ENCODE measurements at places on chromosomes 12 and 14.

- peak; percentile 66 for DNase-seq
Observed at GRCh38 chr14:22265319-22266141, 323.5 kb downstream of the DAD1 start.

DNA sequence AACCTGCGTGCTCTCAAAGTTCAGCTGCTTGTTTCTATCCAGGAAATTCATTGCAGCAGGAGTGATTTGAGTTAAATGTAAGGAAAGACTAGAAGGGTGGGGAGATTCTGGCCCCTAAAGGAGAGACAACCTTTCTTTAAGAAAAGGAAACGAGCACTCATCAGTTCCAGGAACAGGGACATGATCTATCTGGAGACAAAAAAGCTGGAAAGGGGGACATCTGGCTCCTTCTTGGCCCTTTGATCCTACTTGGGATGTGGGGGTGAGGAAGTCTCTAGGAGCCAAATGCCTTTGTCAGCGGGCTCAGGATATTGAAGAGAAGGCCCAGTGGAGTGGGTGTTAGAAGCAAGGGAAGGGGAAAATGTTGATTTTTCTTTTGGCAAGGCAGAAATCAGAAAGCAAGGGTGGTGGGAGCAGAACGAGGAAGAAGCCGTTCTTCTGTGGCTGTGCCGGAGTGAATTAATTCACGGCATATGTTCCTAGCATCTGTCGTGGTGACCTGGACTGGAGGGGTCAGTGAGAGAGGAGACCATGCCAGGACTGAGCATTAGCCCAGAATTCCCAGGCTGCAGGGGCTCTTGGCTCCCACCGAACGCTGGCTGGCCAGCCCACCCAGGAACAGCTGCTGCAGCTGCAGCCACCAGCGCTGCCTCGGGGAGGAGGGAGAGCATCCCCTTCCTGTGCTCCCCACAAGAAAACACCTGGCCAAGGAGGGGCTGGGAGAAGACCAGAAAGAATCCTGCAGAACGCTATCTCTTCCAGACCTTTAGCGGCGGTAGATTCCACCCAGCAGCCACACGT, 62.8 kb upstream of the GPATCH2L start:
- no peak for DNase-seq

GRCh38 chr12:99026332-99027054, 381.4 kb downstream of the APAF1 start:
- no peak for DNase-seq

DNA sequence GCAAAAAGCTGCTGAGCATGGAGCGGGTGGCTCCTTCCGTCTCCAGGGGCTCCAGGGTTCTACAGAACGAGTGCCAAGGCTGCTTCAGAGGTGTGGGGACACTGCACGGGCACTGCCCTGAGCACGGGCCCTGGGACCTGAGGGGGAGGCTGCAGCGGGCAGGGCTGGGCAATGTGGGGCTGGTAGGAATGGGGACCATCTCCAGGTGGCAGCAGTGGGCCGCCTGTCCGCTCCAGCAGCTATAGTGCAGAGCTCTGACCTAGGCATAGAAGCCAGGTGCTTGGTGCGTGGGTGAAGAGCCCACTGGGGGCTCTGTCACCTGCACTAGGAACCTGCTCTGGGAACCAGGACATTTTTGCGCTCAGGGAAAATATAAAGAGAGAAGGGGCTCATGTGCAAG, 22.3 kb downstream of the HDAC7 start:
- DNase-seq, result no peak

GRCh38 chr12:32486158-32486557, 86.8 kb downstream of the FGD4 start:
- peak; percentile 50 for DNase-seq

DNA sequence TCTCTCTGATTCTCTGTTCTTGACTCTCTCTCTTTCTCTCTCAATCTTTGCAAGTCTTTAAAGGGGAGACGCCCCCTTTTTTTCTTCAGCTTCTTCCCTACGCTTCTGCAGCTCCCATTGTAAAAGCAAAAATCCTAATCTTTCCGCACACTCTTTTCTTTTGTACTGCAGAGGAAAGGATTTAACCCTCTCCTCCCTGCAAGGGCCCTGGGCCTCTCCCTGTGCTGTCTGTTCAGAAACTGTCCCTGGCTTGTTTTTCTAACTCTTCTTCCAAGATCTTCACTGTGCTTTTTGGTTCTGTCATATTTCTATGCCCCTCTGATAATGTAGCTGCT, 10.9 kb upstream of the SALL2 start:
- DNase-seq, result no peak

DNA sequence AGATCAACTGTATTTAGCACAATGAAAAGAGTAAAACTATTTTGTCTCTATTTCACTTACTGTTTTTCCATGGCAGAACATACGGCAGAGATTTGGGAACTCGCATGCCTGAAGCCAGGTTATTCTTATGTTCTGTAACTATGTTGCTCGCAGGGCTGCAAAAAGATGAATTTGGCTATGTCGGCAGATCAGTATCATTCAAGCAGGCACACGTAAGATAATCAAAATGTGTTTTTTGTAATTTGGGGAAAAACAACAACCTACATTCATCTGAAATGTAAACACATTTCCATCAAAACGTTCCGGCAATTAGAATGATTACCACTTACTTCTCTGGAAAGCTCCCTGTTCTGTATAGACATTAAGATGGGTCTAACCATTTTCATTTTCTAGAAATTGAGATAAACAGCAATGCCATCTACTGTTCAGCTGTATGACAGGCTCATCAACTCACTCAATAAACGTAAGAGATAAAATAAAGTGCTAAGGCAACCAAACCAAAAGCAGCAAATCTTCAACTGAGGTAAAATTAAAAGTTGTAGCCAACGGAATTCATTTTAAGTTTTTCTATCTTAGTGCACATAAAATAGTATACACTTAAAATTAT, 13.0 kb downstream of the GTSF1 start:
- peak; percentile 16 for DNase-seq

DNA sequence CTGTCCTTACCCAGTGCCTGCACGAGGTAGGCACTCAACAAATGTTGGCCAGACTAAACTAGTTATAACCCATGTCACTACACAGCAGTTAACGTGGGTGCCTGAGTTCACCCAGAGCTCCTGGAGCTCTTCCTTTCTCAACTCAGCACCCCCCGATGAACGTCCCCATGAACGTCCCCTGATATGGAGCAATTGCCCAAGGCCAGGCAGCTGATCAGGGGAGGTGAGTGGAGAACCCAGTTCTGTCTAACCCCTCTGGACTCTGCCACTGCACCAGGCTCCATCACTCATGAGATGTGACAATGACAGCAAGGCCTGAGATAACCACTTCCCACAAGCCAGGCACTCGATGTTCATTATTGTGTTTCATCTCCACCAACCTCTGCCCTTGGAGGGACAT, 199.0 kb downstream of the BCL11B start:
- no peak for DNase-seq

- DNase-seq, result no peak
Observed at GRCh38 chr14:26180221-26180620, 417.6 kb downstream of the NOVA1 start.

- DNase-seq, result no peak
Observed at GRCh38 chr14:79670811-79671210, 540.5 kb downstream of the DIO2 start.

GRCh38 chr12:99232324-99232723, 415.2 kb upstream of the GARIN6 start:
- no peak for DNase-seq

GRCh38 chr12:88360343-88360742, 218.2 kb downstream of the TMTC3 start:
- DNase-seq, result no peak

GRCh38 chr12:99390707-99391106, 256.8 kb upstream of the GARIN6 start:
- DNase-seq, result no peak

- DNase-seq, result no peak
Observed at GRCh38 chr12:41140117-41140516, 48.0 kb upstream of the PDZRN4 start.

GRCh38 chr12:21476949-21477348, 24.5 kb downstream of the RECQL start:
- DNase-seq, result peak; percentile 72

DNA sequence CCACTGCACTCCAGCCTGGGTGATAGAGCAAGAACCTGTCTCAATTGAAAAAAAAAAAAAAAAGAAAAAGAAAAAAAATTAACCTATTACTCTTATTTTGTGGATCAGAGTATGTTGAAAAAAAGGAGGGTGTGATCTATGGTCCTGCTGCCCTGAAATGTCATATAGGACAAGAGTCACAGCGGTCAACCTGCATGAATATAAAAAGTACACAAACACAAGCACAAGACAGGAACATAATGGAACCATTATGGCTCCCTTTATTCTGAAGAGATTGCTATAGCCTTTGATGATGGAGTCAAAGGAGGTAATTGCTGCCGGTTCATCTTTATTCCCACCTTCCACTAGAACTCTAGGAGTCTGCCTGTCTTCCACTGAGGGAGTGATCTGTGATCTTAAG, 96.9 kb downstream of the NTN4 start:
- no peak for DNase-seq

DNA sequence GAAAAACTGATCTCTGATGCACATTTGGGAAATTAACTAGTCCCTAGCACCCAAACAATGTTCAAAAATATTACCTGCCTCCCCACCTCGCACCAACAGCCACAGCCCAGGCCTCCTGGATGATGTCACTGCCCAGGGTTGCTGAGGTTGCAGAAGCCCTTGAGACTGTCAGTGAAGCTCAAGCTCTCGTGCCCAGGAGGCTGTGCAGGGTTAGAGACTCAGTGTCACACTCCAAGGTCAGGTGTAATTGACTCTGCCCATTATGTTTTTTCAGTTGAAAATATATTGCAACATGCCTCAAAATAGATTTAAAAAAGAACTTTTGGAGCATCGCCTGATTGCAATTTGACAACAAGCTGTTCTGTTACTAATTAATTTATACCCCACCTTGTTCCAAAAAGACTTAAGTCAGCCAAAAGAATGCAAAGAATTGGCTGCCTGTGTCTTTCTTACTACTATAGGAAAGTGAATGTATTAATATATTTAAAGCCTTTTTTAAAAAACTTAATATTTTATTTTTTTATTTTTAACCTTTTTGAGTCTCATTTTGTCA, 72.3 kb downstream of the CMAS start:
- no peak for DNase-seq

DNA sequence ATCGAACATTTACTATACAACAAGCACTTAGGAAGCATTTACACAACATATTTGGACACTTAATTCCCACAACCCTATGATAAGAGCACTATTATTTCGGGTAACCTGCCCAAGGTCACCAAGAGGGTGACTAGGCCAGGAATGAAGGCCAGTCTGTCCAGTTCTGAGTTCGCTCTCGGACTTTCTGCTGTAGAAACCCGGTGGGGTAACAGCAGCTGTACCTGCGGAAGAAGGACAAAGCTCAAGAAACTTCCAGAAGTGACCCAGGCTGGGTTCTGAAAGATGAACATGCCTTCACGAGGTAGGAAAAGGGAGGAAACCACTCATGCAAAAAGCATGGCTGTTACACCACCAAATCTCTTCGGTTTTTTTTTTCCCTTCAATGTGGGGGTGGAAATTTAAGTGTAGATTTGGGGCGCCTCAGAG, 10.8 kb downstream of the PLA2G1B start:
- peak; percentile 41 for DNase-seq

DNA sequence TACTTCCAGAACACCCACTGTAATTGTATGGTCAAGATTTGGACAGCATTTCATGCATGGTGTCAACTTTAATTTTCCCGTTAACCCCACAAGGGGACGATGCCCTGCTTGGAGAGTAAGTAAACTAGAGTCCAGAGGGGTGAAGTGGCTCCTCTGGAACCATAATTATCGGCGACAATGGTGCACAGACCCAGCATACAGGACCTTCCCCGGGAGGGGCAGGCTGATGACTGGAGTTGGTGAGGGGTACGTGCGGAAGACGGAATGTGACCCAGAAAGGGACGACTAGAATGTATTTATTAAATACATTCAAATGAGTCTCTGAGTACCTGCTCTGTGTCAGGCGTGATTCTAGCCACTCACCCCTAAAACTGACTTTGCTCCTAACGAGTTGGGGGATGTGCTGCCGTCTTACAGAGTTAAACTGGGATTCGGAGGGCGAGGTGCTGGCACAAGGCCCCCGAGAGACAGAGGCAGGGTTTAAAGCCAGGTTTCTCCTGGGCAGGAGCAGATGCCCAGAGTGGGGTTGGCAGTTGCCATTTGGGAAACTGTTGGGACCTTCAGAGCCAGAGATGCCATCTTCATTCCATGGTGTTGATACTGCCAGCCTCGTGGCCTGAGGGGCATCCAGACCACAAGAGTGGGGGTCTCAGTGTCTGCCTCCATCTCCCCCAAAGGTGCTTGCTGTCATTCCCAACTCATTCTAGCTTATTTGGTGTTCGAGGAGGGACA, 10.9 kb downstream of the RTL1 start:
- DNase-seq, result no peak

- DNase-seq, result peak; percentile 99
Observed at GRCh38 chr12:65649126-65649525, 175.2 kb upstream of the HMGA2 start.

GRCh38 chr12:2662524-2662923, 132.2 kb upstream of the FKBP4 start:
- no peak for DNase-seq

DNA sequence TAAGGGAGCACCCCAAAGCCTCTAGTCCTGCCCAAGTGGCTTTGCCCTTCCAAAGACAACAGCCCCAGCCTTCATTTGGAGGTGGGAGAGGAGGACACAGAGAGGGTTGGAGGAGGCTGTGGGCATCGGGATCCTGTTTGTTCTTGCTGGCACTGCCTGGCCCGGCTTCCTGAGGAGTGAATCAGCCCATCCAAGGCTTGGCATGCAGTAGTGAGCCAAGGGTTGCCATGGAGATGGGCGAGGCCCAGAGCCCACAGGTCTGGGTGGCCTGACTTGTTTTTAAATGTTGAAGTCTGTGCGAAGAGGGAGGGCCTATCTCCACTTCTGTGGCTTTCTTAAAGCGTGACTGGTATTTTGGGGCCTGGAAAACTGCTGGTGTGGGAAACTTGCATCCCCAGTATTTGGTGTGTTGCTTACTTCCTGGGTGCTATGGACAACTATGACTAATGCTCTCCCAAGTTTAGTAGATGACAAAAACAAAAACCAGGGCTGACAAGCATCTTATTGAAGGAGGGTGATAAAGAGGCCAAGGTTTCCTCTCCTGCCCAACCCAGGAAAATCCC, 15.8 kb downstream of the CD9 start:
- peak; percentile 63 for DNase-seq

DNA sequence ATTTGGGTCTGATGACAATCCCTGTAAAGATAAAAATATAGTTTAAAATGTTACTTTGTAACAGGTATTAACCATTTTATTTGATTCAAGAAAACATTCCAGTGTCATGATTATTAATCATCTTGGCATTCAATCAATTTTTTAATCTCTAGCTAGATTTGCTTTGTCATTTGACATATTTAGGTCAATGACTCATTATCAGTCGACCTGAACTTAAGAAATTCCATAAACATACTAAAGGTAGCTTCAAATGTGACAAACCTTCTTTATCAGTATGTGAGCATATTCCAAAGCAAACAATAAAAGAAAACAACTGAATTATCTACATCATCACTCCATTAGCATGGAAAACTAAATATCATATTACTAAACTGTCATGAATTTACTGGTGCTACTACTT, 50.8 kb upstream of the CDKL1 start:
- DNase-seq, result peak; percentile 47

DNA sequence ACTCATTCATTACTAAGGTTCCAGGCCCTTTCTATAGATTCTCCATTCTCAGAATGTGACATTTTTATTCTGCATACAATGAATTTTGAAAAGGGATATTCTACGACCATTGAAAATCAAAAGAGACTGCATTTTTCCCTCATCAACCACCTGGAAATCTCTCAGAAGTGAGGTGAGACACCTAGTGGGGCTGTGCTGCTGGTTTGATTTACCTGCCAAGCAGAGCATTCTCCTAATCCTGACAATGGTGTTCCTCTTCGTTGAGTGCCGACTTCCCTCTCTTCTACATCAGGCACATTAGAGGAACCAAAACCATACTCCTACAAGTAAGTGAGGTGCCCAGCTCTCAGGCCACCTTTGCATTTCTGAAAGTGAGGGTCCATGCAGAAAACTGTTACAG, 14.9 kb downstream of the CKB start:
- DNase-seq, result no peak

All from choroid plexus epithelial cell (primary cell).